ENCODE measurements at places on chromosomes 13 and 19. TPM values are rescaled to one million over a fixed set of nuclear protein-coding genes. Genes with fewer than 3 reads are reported as not detected.
A peak's percentile ranks its signal among the peaks of the same experiment; 100 is the strongest.

The CEACAM7 gene
- total RNA-seq = not detected

The SLC25A41 gene
- 1.7 TPM for total RNA-seq

The HIPK4 gene
- total RNA-seq = not detected

The PRSS57 gene
- total RNA-seq = not detected

- DNase-seq = peak; percentile 60
Measured at GRCh38 chr19:23075031-23075733, 41.6 kb upstream of the ZNF730 start.

DNA sequence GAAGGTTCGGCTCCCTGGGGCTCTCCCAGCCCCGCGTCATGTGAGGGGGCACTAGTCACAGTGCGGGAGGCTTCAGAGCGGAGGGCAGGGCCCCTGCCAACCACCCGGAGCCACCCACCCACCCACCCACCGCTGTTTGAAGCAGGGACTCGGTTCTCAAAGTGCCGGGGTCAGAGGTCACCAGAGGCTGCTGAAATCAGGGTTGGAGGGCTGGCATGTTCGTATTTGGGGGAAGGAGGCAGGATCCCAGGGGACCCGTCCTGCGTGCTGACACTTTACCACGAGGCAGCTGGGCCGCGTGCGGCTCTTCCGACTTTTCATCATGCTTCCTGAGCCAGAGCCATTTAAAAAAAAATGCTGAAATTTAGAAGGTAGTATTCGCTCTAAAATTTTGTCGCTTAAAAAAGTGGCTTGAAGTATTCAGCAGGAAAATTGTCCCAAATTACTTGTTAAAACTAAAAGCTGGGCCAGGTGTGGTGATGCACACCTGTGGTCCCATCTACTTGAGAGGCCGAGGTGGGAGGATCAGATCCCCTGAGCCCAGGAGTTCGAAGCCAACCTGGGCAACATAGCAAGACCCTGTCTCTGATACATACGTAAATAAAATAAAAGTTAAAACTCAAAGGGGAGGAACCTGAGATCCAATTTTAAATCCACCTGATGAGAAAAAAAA lies 21.2 kb downstream of the ATP11A start:
- DNase-seq = no peak
